ENCODE measurements at places on chromosomes 1 and 21. TPM values are rescaled to one million over a fixed set of nuclear protein-coding genes. Genes with fewer than 3 reads are reported as not detected.

DNA sequence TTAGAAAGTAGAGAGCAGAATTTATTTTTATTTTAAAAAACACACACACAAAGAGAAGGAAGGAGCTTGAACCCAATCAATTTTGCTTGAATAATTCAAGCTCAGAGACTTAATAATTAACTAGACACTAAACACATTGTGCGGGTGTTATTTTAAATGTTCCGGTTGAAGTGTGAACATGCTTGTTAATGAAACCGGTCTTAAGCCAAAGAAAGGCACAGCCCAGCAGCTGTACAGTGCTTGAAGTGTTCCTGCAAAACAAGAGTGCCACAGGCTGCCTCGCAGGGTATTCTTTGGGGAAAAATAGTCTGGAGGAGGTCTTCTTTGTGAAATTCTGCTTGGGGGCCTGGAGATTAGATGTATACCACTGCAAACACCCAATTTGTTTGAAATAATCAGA is 2.2 kb upstream of the CDC42BPA start:
- DNase-seq, result no peak

DNA sequence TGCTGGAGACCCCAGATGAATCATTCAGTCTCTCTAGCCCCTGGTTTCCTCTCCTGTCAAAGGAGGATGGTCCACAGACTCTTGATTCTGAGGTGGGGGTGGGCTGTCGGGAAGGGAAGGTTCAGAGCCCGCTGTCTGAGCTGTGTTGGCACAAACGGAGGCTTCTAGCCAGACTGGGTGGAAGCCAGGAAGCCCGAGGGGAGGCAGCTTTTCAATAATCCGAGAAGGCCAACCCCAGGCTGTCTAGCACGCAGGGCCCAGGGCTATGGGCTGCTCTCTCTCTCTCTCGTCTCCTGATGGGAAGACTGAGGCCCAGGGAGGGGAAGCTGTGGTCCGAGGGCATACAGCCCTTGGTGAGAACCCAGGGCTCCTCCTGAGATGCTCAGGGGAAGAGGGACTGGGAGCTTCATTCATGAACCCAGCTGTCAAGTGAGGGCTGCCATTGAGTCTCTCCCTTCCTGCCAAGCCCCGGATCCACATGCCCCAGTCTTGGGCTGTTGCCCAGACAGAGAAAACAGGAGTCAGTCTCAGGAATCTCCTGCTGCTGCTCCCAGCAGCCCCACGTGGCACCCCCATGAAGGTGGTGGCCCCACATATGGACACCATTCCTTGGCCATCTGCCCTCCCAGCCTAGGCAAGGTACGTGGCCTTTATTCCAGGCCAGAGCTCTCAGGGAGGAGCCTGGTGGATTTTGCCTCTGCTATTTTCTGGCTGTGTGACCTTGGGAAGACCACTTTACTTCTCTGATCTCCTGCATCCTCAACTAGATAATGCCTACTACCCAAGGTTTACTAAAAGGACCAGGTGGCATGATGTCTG is 44.4 kb downstream of the RAP1GAP start:
- no peak for DNase-seq

Gene HLX
- not detected for total RNA-seq

DNA sequence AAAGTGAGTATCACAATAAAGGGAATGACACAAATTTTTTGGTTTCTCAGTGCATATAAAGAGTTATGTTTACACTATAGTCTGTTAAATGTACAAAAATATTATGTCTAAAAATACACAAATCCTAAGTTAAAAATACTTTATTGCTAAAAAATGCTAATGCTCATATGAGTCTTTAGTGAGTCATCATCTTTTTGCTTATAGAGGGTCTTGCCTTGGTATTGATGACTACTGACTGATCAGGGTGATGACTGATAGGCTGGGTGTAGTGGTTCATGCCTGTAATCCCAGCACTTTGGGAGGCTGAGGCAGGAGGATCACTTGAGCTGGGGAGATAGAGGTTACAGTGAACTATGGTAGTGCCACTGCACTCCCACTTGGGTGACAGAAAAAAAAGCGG is 12.9 kb upstream of the NUF2 start:
- no peak for DNase-seq

- DNase-seq, result no peak
These were observed 333.4 kb downstream of the CHRM3 start for GRCh38 chr1:239719642-239720258.

DNA sequence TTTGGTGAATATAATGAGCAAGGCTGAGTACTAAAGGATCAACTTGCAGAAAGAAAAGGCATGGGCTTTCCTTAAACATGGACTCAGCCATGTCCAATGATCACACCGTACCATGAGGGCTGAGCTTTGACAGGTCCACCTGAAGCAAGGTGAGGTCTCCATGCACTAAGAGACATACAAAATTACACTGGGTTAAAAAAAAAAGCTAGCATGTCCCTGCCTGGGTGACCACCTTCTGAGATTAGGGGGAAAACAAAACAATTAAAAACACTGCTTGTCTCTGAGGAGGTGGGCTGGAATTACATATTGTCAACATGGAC is 22.7 kb downstream of the DUSP10 start:
- no peak for DNase-seq

Gene PLPP3
- 1.6 TPM for total RNA-seq

Gene LY9
- not detected for total RNA-seq

- peak; percentile 44 for DNase-seq
These were observed 13.4 kb downstream of the KCNE1 start for GRCh38 chr21:34498623-34499022.

GRCh38 chr21:34074283-34075090 is 1.1 kb downstream of the MRPS6 start:
- peak; percentile 32 for DNase-seq

DNA sequence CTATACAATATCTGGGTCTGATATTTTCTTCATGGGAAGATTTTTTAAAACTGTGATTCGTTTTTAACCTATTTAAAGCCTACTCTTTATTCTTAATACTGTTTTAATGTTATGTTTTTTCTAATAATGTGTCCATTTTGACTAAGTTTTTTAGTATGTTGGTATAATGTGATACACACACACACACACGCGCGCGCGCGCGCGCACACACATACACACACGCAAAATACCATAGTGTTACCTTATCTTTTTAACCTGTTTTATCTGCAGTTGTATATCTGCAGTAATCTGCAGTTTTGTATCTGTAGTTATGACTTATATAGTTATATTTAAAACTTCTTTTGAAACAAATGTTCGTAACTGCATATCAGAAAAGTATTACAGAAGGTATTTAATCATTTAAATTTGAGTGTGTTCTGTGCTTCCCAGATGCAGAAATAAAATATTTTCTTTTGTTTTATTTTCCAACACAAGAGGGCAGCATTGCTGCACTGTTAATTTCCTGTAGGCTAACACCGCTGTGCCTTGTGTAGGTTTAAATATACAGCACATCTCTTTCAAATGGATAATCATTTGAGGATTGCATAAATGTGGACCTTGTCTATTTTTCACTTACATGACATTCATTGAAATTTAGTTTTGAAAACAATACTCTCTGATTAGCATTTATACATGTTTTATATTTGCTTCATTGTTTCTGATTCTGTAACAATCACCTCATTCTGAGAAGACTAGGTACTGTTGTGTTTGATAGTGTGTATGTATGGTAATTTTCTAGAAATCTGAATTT is 166.1 kb downstream of the PDE4B start:
- no peak for DNase-seq

GRCh38 chr1:16226490-16227179 is 10.3 kb downstream of the CPLANE2 start:
- DNase-seq, result no peak

GRCh38 chr1:155318082-155318481 is 2.6 kb upstream of the RUSC1 start:
- no peak for DNase-seq

DNA sequence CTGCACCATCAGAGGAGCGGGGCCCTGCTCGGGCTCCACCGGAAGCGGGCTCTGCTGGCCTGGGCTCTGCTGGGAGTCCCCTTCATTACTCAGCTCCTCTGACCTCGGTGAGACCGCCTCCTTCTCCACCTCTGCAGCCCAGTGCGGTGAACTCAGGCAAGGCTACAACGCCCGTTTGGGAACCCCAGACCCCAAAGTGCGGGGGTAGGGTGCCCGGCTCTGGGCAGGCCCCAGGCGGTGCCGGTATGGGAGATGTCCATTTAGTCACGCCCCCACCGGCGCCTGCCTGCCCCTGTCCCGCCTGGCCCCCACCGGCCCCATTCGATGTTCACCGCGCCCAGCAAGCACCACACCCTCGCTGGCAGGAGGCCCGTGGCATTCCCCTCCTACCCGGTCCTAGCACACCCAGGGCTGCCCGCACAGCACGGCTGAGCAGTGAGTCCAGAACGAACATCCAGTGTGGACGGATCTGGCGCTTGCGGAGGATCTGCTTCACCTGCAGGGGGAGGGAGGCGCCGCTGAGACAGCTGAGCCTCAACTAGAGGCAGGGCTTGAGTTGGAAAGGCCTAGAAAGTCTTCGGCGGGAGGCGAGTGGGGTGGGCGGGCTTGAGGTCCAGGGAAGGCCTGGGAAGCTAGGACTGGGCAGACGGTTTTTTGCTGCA is 10.0 kb downstream of the MAP3K6 start:
- peak; percentile 28 for DNase-seq

DNA sequence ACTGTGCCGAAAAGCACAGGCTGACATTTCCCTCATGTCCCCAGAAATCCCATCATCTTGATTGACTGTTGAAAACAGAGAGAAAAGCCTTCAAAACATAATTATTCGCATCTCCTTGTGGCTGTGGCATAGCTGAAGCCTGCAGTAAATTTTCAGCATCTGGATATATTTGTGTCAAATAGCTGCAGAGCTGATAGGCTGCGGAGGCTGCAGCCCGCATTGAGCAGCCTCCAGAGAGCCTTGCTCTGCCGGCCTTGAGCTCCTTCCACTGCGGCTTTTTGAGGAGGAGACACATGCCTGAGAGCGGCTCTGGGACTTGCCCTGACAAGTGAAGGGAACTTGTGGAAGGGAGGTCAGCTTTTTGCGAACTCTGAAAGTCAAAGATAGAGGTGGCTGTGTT is 144.7 kb downstream of the RYR2 start:
- peak; percentile 22 for DNase-seq

DNA sequence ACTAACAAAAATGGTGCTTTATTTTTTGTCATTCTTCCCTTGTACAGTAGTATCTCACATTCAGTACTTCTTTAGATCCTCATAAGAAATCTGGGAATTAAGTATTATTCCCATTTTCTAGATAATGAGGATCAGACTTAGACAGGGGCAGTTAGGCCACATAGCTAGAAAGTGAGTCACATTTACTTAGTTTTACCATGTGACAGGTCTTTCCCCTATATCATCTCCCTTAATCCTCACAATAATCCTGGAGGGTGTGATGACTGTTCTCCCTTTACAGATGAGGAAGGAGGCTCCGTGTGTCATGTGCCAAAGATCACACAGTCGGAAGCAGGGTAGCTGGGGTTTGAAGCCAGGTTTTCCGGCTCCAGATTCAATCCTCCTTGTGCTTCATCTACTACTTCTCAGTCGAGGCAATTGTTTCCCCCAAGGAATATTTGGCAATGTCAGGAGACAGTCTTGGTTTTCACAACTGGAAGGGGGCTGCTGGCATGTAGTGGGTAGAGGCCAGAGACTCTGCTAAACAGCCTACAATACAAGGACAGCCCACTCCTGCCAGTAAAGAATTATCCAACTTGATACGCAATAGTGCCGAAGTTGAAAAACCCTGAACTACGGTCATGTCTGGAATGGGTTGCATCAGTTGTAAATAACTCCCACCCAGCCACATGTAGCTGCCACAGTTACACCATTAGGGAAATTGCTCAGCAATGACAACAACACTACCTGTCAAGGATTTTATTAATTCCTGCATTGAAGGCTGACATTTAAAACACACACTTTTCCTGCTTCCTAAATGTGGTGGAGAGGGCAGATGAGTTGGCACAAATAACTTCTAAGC is 54.5 kb downstream of the C8B start:
- peak; percentile 54 for DNase-seq

GRCh38 chr1:54144366-54144765 is 8.4 kb downstream of the CDCP2 start:
- no peak for DNase-seq

DNA sequence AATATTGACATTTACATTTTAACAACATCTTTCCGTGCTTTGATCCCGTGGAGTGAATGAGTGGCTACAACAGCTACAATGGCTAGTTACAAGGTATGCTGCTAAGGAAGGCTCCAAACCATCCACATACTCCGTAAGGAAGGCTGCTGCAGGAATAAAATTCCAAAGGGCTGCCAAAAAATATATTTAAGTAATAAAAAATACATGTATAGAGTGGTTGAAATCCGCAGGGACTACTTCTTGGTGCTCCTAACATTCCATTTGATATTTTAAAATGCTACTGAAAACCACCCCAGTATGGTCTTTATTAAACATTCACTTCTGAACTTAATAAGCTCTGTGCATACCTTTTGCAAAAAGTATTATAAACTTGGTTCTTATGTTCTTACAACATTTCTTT is 25.3 kb downstream of the TNFSF4 start:
- no peak for DNase-seq

DNA sequence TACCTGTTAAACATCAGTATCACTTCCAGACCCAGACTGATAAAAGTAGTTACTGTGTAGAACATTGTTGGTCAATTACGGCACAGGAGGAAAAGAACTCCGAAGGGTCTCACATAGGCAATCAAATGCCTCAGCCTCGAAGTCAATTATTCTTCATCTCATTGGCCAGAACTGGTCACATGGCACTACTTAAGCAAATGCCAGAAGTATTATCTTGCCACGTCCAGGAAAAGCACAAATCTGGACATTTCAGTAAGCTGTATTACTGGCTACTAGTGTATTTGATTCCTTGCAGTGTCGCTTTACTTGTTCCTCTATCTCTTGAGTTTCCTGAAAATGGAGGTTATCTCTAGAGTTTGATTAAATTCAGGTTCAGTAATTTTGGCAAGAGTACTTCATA is 24.4 kb downstream of the DIO1 start:
- DNase-seq, result no peak

GRCh38 chr1:185823467-185823866 is 89.3 kb downstream of the HMCN1 start:
- no peak for DNase-seq

Gene NCAM2
- total RNA-seq, result not detected

Gene KCNE1
- total RNA-seq, result 0.11 TPM

Gene BNIPL
- total RNA-seq, result 0.60 TPM

DNA sequence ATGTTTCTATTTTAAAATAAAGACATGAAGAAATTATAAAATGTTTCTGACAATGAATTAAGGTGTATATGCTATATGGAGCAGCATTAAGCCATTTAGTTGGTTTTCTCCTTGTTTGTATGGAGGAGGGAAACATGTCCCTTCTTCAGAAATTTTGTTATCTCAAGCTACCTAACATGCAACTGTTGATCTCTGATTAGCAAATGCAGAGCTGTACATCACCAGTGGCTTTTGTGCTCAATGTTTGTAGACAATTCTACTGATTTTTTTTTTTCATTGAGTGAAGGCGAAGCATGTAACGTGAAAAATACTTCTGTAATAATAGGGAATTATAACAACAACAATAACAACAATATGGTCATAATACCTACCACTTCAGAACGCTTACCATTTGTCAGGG is 463.7 kb downstream of the PLPP3 start:
- DNase-seq, result no peak

- no peak for DNase-seq
These were observed 228.3 kb upstream of the ZP4 start for GRCh38 chr1:238119060-238119459.

Gene SLC22A15
- 7.1 TPM for total RNA-seq

Gene TFF2
- total RNA-seq, result not detected
